CD4-positive, alpha-beta T cell treated with Interleukin-2 at 100 ng/mL for 4 hours (primary cell): ENCODE measurements at places on chromosomes 16 and 17.

- DNase-seq, result no peak
Measured at GRCh38 chr17:42179911-42180410, 981 bp downstream of the KCNH4 start.

GRCh38 chr16:13378151-13378550 lies 476.8 kb downstream of the SHISA9 start:
- no peak for DNase-seq

- DNase-seq, result no peak
Measured at GRCh38 chr16:58419241-58419990, 27.1 kb downstream of the GINS3 start.

DNA sequence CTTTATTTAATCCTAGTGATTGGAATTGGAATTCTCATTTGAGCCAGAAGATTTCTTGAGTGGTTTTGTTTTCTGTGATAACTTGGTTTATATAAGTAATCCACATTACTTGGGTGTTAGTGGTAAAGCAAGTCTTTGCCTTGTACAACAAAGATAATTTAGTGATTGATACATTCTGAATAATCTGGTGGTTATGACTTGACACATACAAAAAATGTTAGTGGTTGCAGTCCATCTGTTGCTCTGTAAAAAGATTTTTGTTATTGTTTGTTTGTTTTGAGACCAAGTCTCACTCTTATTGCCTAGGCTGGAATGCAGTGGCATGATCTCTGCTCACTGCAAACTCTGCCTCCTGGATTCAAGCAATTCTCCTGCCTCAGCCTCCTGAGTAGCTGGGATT lies 13.2 kb downstream of the OMG start:
- no peak for DNase-seq

DNA sequence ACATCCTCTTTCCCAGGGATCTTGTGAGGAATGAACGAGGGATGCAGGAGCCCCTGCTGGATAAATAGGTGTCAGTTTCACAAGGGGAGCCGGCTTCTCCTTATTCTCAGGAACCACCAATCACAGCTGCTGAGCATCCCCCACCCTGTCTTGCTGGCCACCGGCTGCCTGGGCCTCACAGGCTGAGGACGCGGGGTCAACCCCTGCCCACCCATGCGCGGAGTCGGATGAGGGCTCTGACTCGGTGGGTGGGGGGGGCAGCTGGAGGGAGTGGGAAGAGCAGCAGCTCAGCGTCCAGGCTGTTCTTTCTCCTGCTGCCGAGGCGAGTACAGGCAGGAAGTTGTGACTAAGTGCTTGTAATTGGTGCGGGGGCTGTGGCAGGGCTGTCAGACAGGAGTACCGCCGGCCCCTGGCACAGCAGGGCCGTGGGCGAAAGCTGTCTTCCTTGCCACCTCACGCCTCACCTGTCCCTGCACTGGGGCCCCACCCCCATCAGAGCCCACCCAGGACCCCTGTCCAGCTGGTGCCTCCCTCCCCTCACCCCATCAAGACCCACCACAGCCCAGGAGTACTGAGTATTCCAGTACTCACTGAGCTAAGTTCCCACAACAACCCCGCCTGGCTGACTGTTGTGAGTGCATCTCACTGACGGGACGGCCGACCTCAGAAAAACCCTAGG lies 11.0 kb upstream of the DPEP1 start:
- peak; percentile 67 for DNase-seq

DNA sequence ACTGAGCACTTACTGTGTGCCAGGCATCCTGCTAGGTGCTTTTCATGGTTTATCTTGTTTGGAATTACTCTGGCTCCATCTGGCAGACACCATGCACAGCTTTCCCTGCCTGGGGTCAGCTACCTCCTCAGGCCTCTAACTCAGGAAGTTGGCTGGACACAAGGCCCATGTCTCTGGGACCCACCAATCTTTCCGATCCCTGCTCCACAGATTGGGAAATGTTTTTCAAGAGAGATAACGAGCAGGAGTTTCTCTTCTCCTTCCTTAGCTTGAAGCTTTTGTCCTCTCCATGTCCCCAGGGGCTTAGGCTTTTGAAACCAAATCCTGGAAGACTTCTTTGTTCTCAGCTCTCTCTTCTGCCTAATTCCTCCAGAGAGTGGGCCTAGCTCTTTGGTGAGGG lies 11.5 kb upstream of the ELAC2 start:
- DNase-seq, result no peak

GRCh38 chr16:85156869-85157268 lies 44.6 kb upstream of the CIBAR2 start:
- DNase-seq, result no peak

GRCh38 chr16:20928774-20929411 lies 28.3 kb downstream of the LYRM1 start:
- DNase-seq, result no peak

DNA sequence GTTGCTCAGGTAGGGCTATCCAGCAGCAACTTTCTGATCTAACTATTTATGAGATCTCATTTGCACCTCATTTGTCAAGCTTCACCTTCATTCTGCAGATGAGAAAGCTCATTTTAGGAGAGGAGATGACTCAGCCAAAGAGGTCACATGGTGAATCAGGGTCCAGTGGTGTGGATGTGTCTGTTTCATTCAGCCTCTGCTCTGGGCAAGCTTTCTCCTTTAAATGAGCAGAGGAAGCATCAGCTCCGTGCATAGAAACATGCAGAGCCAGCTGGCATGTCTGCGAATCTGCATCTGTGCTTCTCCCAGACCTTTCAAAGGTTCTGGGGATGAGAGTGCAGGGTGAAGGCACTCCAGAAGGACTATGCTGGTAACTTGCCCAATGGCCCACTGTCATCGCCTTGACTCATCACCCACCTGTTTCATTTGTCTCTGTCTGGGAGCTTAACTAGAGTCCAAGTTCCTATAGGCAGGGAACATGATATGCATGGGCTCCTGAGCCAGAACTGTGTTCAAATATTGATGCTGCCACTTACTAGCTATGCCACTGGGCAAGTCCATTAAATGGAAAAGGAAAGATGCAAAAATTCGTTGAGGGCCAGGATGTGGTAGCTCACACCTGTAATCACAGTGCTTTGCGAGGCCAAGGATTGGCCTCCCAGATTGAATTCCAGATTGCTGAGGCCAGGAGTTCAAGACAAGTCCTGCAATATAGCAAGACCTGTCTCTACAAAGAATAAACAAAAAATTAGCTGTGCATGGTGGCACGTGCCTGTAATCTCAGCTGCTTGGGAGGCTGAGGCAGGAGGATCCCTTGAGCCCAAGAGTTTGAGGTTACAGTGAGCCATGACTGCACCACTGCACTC lies 67.1 kb upstream of the NLK start:
- no peak for DNase-seq

DNA sequence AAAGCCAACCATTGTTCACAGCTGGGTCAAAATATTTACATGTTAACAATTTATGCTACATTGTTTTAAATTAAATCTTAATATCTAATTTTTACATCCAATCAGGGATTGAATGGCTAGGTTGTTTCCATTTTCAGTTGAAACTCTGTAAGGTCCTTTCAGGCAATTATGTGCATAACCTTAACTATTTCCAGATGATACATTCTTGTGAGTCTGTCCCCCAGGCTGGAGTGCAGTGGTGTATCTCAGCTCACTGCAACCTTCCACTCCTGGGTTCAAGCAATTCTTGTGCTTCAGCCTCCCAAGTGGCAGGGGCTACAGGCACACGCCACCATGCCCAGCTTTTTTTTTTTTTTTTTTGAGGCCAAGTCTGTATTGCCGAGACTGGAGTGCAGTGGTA lies 10.4 kb downstream of the CDC42EP4 start:
- no peak for DNase-seq

DNA sequence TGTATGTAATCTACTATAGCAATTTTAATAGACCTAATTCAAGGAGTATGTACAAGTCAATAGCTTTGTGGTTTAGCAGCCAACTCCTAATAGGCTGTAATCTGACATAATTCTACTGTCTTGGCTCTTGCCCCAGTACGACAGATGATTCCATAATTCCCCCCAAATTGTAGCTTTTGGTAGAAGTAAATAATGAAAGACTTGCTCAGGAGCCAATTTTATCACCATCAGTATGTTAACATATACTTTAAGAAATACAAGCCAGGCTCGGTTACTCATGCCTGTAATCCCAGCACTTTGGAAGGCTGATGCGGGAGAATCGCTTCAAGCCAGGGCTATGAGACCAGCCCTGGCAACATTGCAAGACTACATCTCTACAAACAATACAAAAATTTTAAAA lies 53.9 kb downstream of the AP2B1 start:
- no peak for DNase-seq

GRCh38 chr17:3440451-3440850 lies 6.8 kb upstream of the OR1E2 start:
- no peak for DNase-seq

GRCh38 chr17:48001197-48001596 lies 30.3 kb downstream of the CDK5RAP3 start:
- DNase-seq, result no peak

DNA sequence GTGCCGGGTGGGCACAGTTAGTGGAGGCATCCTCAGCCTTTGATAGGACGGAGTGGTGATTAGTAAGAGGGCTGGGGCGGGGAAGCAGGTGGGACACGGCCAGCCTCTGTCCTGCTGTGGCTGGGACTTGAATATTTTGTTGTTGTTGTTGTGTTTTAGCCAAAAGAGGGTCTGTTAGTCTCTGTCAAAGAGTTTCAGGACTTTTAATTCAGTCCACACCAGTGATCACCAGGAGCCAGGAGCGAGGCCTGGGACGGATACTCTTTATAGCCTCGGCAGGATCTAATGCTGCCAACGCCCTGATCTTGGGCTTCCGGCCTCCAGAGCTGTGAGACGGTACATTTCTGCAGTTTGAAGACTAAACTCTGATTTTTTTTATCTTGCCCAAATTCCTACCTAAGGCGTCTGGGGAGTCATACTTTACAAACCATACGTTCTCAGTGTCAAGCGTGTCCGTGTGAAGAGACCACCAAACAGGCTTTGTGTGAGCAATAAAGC lies 2.9 kb upstream of the RNF213 start:
- no peak for DNase-seq

DNA sequence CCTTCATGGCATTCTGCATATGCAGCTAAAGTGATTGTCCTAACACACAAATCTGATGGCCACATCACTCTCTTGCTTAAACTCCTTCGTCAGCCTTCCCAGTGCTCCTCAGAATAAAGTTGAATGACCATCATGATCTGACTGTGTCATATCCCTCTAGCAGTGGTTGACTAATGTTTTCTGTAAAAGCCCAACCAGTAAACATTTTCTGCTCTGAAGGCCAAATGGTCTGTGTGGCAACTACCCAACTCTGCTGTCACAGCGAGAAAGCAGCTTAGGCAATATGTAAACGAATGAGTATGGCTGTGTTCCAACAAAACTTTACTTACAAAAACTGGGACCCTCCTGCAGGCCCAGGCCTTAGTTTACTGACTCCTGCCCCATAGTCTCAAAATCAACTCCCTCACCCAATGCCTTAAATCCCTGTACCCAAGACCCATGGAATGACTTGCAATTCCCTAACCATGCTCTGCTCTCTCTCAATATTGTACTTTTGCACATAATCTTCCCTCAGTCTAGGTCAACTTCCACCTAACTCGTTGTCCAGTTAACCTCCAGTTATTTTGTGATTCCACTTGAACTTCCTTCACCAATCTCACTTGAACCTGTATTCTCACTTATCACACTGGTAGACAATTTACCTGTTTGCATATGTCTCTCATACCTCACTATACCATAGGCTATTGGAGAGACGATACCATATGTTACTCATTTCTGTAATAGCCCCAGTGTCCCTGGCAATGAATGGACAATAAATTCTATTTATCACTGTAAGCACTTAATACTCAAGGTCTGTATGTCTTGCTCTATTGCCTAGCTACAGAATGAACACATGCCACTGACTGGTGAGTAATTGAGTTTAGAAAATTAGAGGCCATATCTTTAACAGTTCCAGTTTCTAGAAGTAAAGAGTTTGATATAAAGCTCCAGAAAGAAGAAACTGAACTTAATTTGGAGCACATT lies 29.1 kb downstream of the TMEM100 start:
- no peak for DNase-seq

DNA sequence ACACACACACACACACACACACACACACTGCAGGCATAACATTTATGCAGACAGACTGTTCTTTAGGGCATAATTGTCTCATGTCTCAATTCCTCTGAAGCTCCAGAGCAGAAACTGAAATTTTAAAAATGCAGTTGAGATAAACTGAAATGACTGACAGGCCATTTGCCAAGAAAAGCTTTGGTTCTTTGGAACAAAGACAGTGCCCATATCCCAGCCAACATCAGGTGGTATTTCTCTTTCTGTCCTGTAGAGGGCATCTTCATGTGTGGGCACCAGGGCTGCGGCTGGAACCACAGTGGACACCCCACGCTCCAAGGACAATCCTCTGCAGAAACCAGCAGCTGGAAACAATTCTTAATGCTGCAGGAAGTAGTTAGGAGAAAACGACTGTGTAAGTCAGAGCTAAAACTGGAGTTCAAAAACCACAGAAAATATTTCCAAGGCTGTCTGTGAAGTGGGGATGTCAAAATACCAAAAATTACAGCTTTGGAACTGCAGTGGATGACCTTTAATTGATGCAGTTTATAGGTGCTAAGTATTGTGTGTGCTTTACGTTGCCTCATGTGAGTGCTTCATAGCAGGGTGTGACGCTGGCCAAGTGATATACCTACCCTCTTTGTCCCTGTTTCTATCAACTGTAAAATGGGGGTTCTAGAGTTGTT lies 10.6 kb upstream of the MEFV start:
- peak; percentile 25 for DNase-seq

DNA sequence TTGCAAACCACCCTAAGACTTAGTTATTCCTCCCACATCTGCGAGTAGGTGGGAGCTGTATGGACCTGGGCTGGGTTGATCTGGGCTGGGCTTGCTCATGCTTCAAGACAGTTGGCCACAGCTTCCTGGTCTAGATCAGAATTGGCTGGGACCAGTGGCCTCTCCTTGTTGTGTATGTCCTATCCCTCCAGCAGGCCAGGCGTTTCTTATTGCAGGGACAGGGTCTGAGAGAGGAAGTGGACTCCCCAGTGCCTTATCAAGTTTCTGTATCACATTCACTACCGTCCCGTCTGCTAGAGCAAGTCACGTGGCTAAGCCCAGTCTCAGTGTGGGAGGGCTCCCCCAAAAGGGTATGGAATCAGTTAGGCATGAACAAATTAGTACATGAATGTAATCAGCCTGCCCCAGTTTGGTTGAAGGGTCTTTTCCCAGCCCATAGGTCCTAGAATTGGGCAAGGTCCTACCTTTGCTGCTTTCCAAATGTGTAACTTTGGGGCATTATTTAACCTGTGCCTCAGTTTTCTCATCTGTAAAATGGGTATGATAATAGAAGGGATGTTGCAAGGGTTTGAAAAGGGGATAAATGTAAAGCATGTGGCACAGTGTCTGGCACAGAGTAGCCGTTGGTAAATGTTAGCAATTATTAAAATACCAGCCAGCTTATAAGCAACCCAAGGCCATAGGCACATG lies 36.0 kb downstream of the NKD1 start:
- DNase-seq, result no peak

DNA sequence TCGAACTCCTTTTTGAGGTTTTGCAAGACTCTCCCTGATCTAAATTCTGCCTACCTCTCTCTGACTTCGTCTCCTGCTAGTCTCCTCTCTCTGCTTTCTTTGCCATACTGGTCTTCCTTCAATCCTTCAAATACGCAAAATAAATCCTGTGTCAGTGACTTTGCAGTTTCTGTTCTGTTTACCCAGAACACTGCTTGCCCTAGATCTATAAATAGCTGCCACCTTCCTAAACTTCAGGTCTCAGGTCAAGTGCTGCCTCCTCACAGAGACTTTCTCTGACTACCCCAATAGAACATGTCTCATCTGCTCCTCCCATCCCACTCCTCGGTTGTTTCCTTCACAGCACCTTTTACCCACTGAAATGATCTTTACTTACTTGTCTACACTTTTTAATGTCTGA lies 78.9 kb downstream of the TRIM37 start:
- no peak for DNase-seq

GRCh38 chr17:83146347-83146746 lies 66.9 kb downstream of the METRNL start:
- DNase-seq, result no peak
